Stimulated activated CD4-positive, alpha-beta T cell treated with anti-CD3 and anti-CD28 coated beads, Interleukin-15, amount 100 ng/mL, for 48 hours (primary cell): ENCODE measurements at places on chromosomes 11 and 22.

DNA sequence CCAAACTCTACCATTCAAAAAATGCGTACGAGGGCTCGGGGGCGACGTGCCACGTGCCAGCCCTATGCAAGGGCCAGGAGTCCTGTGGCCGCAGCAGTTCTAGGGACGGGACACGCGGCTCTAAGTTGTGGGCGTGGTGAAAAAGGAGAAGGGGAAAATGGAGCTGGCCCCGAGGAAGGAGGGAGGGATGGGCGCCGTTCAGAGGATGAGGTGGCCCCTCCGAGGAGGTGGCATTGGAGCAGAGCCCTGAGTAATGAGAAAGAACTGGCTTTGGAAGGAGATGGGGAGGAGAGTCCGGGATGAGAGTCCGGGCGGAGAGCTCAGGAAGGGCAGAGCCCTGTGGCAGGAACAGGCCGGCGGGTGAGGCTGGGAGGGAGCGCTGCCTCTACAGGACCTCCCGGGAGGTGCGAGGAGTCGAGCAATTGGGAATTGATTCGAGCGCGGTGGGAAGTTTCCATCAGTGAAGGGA lies 21.0 kb downstream of the OTUB1 start:
- no peak for DNase-seq

GRCh38 chr11:124454552-124454951 lies 9.1 kb upstream of the OR8B8 start:
- DNase-seq, result no peak

DNA sequence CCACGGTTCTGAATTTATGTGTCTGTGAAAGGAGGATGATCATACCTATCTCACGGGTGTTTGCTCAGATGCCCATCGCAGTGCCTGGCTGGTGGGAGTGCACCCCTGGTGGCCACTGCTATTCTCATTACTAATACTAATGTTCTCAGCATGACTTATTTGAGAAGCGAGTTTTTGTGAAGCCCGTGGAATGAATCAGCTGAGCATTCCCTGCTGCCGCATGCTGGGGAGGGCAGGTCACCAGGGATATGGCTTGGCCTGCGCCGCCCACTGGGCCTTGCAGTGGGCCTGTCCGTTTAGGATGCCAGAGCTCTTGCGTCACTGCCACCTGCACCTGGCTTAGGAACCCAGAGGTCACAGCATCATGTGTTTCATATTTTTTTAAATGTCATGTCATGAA lies 16.9 kb downstream of the CTTN start:
- no peak for DNase-seq

GRCh38 chr11:79047321-79047720 lies 393.5 kb downstream of the TENM4 start:
- no peak for DNase-seq

GRCh38 chr11:117818041-117818873 lies 6.3 kb downstream of the FXYD2 start:
- DNase-seq, result no peak
